GM12878 (cell line): ENCODE measurements at places on chromosomes 2 and 18. TPM values are rescaled to one million over a fixed set of nuclear protein-coding genes. Genes with fewer than 3 reads are reported as not detected.

DNA sequence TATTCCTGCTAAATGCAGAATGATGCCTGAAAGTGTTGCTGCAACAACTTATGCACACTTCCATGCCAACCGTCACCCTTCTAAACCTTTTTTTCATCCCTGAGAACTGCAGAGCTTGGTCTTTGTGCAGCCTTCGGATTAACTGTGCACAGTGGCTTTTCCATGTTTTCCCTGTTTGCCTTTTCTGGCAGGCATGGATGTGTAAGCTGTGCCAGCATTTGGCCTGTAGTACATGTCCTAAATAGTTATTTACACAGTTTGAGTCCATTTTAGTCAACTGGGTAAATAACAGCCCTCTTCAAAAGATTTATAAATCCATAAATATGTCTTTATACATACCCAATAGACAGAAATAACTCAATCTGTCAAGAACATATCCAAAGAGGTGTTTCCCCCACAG, 31.5 kb downstream of the MEIS1 start:
- H3K27ac ChIP-seq, result no peak overlapping the region
- DNase-seq, result no peak
- H3K36me3 ChIP-seq, result no peaks in the 10 kb centered on the region
- H3K27me3 ChIP-seq, result no peaks in the 10 kb centered on the region
- H3K4me3 ChIP-seq, result no peak overlapping the region
- H3K4me1 ChIP-seq, result no peaks in the 10 kb centered on the region

GRCh38 chr2:173076581-173077345, 1.1 kb downstream of the MAP3K20 start:
- peak overlapping the region; percentile 91 for H3K27ac ChIP-seq
- no peaks in the 10 kb centered on the region for H3K36me3 ChIP-seq
- peak overlapping the region; percentile 79 for H3K4me3 ChIP-seq
- no peaks in the 10 kb centered on the region; the same call in 1 of the 2 replicates for H3K27me3 ChIP-seq
- H3K4me1 ChIP-seq, result peaks cover 12% of the 10 kb centered on the region
- peak; percentile 20 for DNase-seq

- H3K27me3 ChIP-seq, result no peaks in the 10 kb centered on the region
- H3K4me1 ChIP-seq, result no peaks in the 10 kb centered on the region
- no peaks in the 10 kb centered on the region for H3K36me3 ChIP-seq
- H3K4me3 ChIP-seq, result no peak overlapping the region
- H3K27ac ChIP-seq, result no peak overlapping the region
These were observed 73.7 kb upstream of the MAP3K20 start for GRCh38 chr2:173001664-173002604.

GRCh38 chr2:215793747-215794595, 219.4 kb downstream of the MREG start:
- peak; percentile 56 for DNase-seq
- no peak overlapping the region for H3K4me3 ChIP-seq
- H3K27me3 ChIP-seq, result no peaks in the 10 kb centered on the region
- H3K36me3 ChIP-seq, result no peaks in the 10 kb centered on the region

Gene LCT
- 0.08 and 0.11 TPM in 2 replicates for total RNA-seq

Gene FZD7
- 2.4 and 2.6 TPM in 2 replicates for total RNA-seq

Gene MCEE
- 14.4 and 17.3 TPM in 2 replicates for total RNA-seq
